Activated CD4-positive, alpha-beta T cell treated with anti-CD3 and anti-CD28 coated beads, Interleukin-2, amount 10 ng/mL, durations not matched to agents 7 days and 5 days (primary cell): ENCODE measurements at places on chromosomes 6 and 20. TPM values are rescaled to one million over a fixed set of nuclear protein-coding genes. Genes with fewer than 3 reads are reported as not detected.

DNA sequence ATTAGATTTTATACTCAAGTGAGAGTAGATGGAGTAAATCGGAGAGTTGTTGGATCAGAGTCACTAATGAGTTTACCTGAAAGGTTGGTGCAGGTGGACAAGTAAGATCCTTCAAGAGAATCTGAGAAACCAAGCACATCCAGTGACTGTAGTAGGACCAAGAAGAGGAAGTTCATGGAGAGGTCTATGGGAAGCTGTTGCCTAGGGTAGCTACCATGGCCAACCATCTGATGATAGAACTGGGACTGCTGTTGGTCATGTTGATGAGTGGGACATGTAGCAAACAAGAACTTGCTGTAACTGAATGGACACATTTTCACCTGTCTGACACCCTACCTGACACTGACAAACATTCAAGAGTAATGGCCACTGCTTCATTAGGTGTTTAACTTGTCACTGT, 11.3 kb upstream of the ADGB start:
- no peak for DNase-seq
- H3K4me1 ChIP-seq = no peaks in the 10 kb centered on the region
- no peak overlapping the region for H3K4me3 ChIP-seq
- H3K27ac ChIP-seq = no peak overlapping the region
- no peaks in the 10 kb centered on the region for H3K36me3 ChIP-seq
- no peaks in the 10 kb centered on the region for H3K27me3 ChIP-seq

The IRF4 gene
- 126 TPM for total RNA-seq

DNA sequence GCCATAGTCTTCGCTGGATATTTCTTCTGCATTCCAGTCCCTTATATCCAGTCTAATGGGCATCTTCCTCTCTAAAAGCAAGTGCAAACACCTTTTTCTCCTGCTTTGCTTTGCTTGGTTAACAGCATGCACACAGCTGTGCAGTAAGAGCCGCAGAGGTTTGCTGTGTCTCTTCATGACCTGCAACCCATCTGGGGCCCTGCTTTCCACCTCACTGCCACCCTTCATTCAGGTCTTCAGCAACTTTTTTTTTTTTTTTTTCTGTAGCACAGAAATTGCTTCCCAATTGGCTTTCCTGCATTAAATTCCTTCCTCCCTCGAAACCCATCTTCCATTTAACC, 14.4 kb downstream of the NEDD9 start:
- peaks cover 48% of the 10 kb centered on the region for H3K4me1 ChIP-seq
- no peak overlapping the region for H3K27ac ChIP-seq
- no peak overlapping the region for H3K4me3 ChIP-seq
- DNase-seq = no peak
- no peaks in the 10 kb centered on the region for H3K27me3 ChIP-seq

DNA sequence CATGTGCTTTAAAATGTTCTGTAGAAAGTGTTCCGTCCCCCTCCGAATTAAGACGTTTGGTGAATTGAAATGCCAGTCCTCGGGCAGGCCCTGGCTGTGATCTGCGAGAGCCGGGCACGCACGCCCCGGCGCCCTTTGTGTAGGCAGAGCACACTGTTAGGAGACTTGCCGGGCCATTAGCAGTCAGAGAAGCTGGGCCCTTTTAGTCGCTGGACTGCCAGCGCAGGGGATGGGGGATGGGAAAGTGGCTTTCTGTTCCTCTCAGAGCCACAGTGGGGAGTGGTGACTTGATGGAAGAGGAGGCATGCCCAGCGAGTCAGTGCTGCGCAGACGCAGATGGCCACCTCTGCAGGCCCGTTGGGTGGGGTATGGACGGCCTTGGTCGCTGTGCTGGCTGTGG, 2.2 kb downstream of the PPP1R3G start:
- no peak overlapping the region for H3K4me3 ChIP-seq
- H3K27me3 ChIP-seq = peaks cover 65% of the 10 kb centered on the region
- no peaks in the 10 kb centered on the region for H3K36me3 ChIP-seq
- DNase-seq = no peak

The FRMD1 gene
- not detected for total RNA-seq

DNA sequence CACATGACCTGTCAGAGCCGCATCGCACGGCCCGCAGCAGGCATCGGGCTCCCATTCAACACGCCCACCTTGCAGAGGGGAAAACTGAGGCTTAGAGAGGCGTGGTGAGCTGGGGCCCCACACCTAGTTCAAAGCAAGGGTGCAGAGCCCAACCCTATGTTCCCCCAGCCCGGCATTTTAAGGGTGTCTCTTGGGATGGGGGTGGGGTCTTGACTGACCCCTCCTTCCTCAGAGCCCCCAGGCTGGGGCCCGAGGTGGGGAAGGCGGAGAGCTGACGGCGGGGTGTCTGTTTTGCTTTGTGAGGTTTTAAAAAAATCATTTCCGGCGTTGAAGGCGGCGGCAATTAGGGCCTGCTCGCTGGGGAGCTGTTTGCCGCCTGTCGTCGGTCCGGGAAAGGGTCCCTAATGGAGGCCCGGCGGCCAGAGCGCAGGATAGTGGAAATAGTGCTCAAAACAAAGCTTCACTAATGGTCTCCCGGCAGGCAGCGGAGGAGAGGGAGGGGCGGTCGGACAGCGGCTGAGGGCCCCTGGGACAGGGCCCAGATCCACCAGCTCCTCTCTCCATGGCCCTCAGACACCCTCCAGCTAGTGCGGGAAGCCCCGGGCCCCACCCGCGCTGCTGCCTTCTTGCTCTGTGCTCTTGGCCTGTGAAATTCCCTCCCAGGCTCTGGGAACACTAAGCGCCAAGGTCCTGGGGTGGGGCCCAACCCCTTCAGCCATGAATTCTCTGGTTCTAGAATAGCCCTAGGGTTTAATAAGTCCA, 11.9 kb downstream of the VSTM2L start:
- peak; percentile 34 for DNase-seq
- peak overlapping the region; percentile 75 for H3K27ac ChIP-seq
- H3K36me3 ChIP-seq = no peaks in the 10 kb centered on the region
- peaks cover 11% of the 10 kb centered on the region for H3K4me1 ChIP-seq
- no peak overlapping the region for H3K4me3 ChIP-seq

DNA sequence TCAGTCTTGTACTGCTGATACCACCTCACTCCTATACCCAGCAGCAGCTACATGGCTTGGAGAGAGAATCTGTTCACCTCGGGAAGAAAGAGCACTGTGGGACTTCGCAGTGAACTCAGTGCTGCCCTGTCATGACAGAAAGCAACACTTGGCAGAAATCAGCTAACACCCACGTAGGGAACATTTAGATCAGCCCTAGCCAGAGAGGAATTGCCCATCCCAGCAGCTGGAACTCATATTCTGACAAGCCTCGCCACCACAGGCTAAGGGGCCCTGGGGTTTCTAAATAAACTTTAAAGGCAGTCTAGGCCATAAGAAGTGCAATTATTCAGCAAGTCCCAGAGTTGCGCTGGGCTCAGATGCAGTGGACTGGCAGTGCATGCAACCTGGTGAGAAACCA, 1266.8 kb downstream of the GRIK2 start:
- no peak overlapping the region for H3K27ac ChIP-seq
- no peaks in the 10 kb centered on the region for H3K4me1 ChIP-seq
- no peaks in the 10 kb centered on the region for H3K27me3 ChIP-seq

DNA sequence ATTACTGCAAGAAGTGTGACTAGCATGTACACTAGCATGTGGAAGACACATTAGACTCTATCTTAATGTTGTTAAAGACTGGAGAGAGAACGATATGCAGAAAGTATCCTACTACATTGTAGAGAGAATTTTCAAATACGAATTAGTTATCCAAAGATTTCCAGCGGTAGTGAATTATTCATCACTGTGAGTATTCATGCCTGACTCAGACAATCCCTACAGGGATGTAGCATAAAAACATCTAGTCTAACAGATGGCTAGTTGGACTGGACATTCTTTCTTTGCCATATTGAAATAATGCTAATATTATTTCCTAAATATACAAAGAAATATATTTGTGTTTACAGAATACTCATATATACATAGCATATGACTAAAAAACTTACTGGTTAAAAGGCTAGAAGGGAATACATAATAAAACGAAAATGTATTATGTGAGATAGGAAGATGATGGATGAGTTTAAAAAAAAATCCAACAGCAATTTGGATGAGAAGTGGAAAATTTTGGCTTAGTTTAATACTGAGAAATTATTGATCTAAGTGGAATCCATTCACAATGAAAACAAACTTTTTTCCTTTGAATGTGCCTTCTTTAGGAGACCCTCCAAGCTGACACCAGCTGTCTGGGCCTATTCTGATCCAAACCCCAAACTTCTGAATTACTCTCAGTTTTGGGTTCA, 580.7 kb downstream of the RFPL4B start:
- no peak overlapping the region for H3K4me3 ChIP-seq
- no peak overlapping the region for H3K27ac ChIP-seq
- H3K4me1 ChIP-seq = no peaks in the 10 kb centered on the region
- H3K27me3 ChIP-seq = no peaks in the 10 kb centered on the region

DNA sequence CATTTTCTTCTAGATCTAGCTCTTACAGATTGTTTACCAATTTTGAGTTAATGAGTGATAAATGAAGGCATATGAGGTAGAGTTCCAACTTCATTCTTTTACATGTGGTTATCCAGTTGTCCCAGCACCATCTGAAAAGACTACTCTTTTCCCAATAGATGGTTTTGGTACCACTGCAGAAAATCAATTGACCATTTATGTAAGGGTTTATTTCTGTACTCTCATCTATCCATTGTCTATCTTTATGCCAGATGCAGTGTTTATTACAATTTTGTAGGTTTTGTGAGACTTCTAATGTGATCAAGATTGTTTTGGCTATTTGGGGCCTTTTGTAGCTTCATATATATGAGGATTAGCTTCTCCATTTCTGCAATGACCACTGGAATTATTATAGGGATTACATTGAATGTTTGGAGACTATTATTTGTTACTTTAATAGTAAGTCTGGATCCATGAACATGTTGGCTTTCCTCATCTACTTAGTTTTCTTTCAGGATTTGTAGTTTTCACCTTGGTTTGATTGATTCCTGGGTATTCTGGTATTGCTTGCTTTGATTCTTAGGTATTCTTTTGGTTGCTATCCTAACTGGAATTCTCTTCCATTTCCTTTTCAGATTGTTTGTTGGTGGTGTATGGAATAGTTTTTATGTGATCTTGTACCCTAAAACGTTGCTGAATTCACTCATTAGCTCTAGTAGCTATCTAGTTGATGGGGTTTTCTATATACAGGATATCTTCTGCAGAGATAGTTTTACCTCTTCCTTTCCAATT, 10.4 kb downstream of the SNRPB start:
- DNase-seq = no peak
- H3K4me1 ChIP-seq = peaks cover 6% of the 10 kb centered on the region
- H3K36me3 ChIP-seq = peaks cover 61% of the 10 kb centered on the region

DNA sequence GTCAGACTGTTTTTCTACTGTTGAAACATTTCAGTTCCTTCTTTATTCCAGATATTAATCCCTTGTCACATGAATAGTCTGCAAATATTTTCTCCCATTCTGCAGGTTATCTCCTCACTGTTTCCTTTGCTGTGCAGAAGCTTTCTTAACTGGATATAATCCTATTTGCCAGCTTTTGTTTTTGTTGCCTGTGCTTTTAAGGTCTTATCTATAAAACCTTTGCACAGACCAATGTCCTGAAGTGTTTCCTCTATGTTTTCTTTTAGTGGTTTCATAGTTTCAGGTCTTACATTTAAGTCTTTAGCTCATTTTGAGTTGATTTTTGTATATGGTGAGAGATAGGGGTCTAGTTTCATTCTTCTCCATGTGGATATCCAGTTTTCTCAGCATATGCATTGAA, 19.2 kb downstream of the NCOA6 start:
- H3K27me3 ChIP-seq = no peaks in the 10 kb centered on the region
- H3K27ac ChIP-seq = no peak overlapping the region
- DNase-seq = no peak
- no peak overlapping the region for H3K4me3 ChIP-seq
- H3K4me1 ChIP-seq = peaks cover 12% of the 10 kb centered on the region
- H3K36me3 ChIP-seq = peaks cover 5% of the 10 kb centered on the region

The C6orf15 gene
- total RNA-seq = not detected

GRCh38 chr6:161139304-161139765, 134.5 kb downstream of the AGPAT4 start:
- no peak overlapping the region for H3K4me3 ChIP-seq
- H3K27ac ChIP-seq = no peak overlapping the region
- H3K4me1 ChIP-seq = no peaks in the 10 kb centered on the region

GRCh38 chr6:7235712-7236305, 77.2 kb downstream of the SSR1 start:
- H3K27ac ChIP-seq = peak overlapping the region; percentile 36
- no peaks in the 10 kb centered on the region for H3K27me3 ChIP-seq
- H3K4me3 ChIP-seq = no peak overlapping the region
- DNase-seq = no peak
- H3K4me1 ChIP-seq = peaks cover 23% of the 10 kb centered on the region
- peaks cover 33% of the 10 kb centered on the region for H3K36me3 ChIP-seq

DNA sequence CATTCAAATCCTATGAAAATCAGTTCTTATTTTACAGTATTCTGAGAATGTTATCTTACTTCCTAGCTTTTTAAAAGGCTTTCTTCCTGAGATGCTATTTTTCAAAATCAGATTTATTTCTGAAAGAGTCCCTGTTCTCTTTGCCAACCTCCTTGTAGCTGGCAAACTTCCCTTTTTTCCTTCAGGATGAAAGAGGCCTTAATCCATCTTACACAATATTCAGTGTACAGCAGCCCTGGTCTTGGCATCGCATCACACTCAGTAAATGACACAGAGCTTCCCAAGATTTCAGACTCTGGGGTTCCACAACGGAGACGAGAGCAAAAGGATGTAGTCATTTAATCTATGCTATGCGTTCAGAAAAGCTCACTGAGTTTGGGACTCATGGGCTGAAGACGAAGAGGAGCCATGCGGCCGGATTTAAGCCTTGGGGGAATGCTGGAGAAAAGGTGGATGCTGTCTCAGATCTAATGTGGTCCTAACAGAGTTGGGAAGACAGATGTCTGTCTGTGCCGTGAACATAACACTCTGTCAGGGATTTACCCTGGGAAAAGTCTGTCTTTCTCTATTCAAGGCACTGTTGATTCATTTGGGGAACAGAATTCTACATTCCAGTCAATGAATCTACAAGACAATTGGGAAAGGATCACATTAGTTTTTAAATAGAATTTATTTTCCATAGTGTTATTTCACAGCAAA, 616.4 kb upstream of the AGPAT4 start:
- H3K4me3 ChIP-seq = no peak overlapping the region
- H3K27me3 ChIP-seq = no peaks in the 10 kb centered on the region
- DNase-seq = no peak
